ENCODE measurements at places on chromosomes 1 and 21. TPM values are rescaled to one million over a fixed set of nuclear protein-coding genes. Genes with fewer than 3 reads are reported as not detected.

RHBG gene
- total RNA-seq = not detected

SNRNP40 gene
- total RNA-seq = 111 TPM

DNAJC6 gene
- total RNA-seq = 2.3 TPM

OLIG2 gene
- not detected for total RNA-seq

ADAMTS1 gene
- total RNA-seq = not detected

ADAM15 gene
- total RNA-seq = 48.8 TPM

SYF2 gene
- 42.4 TPM for total RNA-seq

PBX1 gene
- total RNA-seq = 0.18 TPM

SDC3 gene
- total RNA-seq = 0.37 TPM

CADM3 gene
- not detected for total RNA-seq

TXNIP gene
- 112 TPM for total RNA-seq

CR1L gene
- not detected for total RNA-seq

TGFB2 gene
- total RNA-seq = not detected

KRTAP6-3 gene
- total RNA-seq = not detected

PLA2G2A gene
- not detected for total RNA-seq

KCNE1 gene
- 0.07 TPM for total RNA-seq

CYP4A11 gene
- total RNA-seq = not detected

SLFNL1 gene
- total RNA-seq = 0.14 TPM

LCE1A gene
- not detected for total RNA-seq

SERPINC1 gene
- not detected for total RNA-seq

GPR3 gene
- 1.1 TPM for total RNA-seq

ILDR2 gene
- total RNA-seq = 9.1 TPM

CERS2 gene
- total RNA-seq = 134 TPM

PYCR2 gene
- total RNA-seq = 126 TPM

CCDC18 gene
- total RNA-seq = 18.8 TPM

LEFTY2 gene
- total RNA-seq = not detected

BNIPL gene
- 1.6 TPM for total RNA-seq

PDE4B gene
- 24.7 TPM for total RNA-seq

FMO5 gene
- total RNA-seq = 0.37 TPM

DNM3 gene
- total RNA-seq = 1.4 TPM

SAMD11 gene
- not detected for total RNA-seq

PRKAA2 gene
- not detected for total RNA-seq

ANP32E gene
- 212 TPM for total RNA-seq

MAP3K7CL gene
- total RNA-seq = 5.6 TPM

KIF21B gene
- total RNA-seq = 62.8 TPM

CACNA1S gene
- not detected for total RNA-seq

OR2T3 gene
- not detected for total RNA-seq

FCRL6 gene
- total RNA-seq = not detected

OR14K1 gene
- not detected for total RNA-seq

NBPF6 gene
- not detected for total RNA-seq
